NCI-H187 treated with DMSO at 0.1 percent for 48 hours (cell line): ENCODE measurements at places on chromosomes 1 and 21.

DNA sequence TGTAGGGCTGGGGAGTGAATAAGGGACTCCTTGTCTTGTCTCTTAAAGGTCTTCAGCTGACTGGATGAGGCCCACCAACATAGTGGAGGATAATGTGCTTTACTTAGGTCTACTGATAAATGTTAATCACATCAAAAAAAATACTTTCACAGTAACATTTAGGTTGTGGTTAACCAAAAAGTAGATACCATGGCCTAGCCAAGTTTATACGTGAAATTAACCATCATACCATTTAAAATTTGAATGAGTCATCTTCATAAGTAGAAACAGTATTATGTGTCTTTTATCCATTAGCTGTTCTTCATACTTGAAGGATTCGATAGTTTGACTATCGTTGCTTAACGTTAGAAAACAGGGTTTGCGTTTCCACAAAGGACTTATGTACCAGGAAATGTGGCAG lies 80.9 kb downstream of the MTR start:
- no peak for DNase-seq

GRCh38 chr1:38213646-38214434 lies 167.2 kb upstream of the POU3F1 start:
- no peak for DNase-seq

GRCh38 chr1:165875171-165875570 lies 47.8 kb downstream of the UCK2 start:
- no peak for DNase-seq

DNA sequence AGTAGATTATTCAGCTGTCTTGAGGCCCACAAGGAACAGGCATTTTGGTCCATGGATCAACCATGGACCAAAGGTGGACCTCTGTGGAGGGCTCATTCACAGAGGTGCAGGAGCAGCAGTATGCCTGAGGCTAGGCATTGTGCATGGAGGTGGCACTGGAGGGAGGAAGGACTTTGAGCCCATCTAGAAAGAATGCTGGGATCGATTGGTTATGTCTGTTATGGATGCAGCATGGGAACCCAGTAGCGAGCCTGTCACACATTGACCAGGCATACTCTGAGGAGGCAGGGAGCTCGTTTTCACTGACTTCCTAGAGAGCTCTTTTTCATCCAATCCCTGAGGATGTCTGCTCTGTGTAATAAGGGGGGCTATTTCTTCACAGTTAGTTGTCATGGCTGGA lies 75.5 kb downstream of the KCNN3 start:
- no peak for DNase-seq

- no peak for DNase-seq
These were observed 10.9 kb downstream of the LRRC8B start for GRCh38 chr1:89535537-89535936.

DNA sequence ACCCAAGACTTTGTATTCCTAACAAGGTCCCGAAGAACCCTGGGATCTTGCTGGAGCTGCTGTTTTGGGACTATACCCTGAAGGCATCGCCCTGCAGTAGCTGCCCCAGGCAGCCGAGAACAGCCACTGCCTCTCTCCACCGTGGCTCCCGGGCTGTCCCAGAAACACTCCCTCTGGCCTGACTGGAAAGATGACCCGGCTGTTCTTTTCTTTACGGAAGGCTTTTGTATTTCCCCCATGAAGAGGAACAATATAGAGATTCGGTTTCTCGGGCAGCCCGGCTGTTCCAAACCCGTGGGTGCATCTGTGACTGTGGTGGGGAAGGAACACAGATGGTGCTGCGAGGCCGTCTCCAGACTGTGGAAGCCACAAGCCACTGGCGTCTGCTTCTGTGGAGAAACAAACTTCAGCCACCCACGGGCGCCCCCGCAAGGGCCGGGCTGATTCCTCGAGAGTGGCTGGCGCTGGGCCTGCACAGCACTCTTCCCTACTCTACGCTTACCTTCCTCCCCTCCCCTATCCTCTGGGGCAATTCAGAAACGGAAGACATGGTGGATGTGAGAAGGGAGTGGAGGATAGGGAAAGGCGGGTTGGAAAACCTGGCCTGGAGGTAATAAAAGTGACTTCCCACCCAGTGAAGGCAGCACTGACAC lies 33.7 kb upstream of the VASH2 start:
- DNase-seq = no peak

- no peak for DNase-seq
These were observed 22.0 kb downstream of the PIGM start for GRCh38 chr1:160009801-160010200.

DNA sequence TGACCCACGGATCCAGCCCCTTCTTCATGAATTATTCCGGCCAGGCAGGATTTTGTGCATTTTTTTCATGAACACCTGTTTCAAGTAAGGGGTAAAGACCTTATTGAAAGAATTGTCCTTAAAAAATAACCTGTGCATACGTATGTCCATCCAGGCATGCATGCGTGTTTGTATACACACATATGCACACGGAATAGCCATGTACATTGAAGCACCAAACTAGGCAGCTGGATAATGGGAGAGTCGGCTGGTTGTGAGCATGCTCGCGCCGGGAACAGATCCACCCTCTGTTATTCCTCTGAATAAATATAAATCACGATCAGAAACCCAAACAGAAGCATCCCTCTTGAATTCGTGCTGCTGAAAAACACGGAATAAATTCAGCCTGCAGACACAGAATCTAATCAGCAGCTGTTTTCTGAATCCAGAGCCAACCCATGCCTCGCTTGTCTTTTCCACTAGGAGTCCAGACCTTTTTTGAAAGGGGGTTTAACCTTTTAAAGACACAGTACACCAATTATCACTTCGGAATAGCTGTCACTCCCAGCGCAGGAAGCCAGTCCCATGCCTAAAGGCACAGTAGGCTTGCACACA lies at the start of gene HIVEP3:
TSS of gene HIVEP3 (minus strand) at position 473 of the 594 bp plus-strand sequence.
- peak; percentile 7 for DNase-seq

DNA sequence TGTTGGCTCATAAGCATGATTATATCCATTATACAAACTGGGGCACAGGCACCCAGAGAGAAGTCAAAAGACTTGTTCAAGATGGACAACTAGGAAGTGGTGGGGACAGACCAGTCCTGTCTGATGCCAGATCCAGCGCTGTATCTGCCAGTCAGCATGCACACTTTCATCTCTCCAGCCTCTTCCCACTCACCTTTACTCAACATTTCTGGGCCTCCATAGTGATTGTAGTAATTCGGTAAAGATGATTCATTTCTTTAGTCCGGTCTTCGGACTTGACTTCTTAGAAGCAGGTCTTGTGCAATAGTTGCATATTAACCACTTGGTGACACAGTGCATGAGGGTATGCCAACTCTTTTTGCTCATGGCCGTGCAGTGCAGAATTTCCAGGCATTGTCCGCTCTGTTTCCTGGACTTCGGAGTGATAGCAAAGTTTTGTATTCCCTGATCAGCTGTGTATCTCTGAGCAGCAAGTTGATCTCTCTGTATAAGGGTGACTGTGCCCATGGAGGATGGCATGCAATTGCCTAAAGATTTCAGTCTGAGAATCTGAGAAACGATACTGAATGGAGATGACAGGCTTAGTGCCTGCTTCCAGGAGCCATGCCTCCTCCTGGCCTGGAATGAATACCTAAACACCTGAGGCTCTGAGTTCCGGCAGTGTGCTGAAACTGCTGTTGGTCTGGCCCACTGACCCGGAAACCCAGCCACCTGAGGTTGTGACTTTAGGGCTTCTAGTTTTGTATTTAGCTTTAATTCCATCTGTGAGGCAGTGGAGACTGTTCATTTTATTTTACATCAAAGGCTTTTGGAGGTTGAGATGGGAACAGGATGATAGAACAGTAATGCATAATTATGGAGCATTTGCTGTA lies 39.0 kb downstream of the GALNT2 start:
- DNase-seq = no peak

- DNase-seq = no peak
These were observed 40.2 kb downstream of the CTNNBIP1 start for GRCh38 chr1:9869831-9870251.

- no peak for DNase-seq
These were observed at the start of gene TLCD4 for GRCh38 chr1:95117207-95118066. TSS of gene TLCD4 (plus strand) at chr1:95117355. CDS start at chr1:95143902, 26,547 bp downstream.

DNA sequence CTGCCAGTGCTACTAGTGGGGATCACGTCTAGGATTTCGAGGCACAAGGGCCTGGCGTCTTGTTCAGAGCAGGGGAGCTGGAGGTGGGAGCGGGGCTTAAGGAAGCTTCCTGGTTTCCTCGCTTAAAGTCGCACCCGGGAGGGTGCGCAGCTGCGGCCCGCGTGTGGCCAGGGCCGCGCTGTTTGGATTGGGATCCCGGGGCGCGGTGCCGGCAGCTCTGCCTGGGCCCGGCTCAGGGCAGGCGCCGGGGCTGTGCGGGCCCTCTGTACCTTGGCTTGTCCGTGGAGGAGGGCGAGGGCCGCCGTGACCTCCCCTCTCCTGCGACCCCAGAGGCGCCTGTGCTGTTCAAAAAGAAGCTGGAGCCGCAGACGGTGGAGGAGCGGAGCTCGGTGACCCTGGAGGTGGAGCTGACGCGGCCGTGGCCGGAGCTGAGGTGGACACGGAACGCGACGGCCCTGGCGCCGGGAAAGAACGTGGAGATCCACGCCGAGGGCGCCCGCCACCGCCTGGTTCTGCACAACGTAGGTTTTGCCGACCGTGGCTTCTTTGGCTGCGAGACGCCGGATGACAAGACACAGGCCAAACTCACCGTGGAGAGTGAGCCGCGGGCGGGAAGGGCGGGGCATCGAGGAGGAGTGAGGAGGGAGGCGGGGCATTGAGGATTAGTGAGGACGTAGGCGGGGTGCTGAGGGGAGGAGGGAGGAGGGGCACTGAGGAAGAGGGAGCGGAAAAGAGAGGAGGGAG lies 67.8 kb downstream of the OBSCN start:
- DNase-seq = no peak

GRCh38 chr1:157092831-157093230 lies 6.8 kb downstream of the ETV3L start:
- DNase-seq = no peak

DNA sequence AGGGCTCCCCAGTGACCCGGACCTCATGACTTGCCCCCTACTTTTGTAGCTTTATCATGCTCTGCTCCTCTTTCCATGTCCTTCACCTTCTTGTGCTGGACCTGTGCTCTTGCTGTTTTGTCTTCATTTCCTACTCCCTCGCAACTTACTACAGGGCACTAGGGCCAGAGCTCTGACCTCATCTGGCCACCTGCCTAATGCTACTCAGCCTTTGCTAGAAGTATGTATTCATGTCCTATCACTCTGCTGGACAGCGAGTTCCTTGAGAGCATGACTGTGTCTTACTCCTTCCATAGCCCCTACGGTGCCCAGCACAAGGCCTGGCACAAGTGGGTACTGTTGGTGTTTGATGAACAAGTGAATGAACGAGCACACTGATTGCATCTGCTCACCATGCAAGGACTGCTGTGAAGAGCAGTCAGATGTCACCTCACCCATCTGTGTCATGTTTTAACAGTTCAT lies 1.9 kb downstream of the MTFR1L start:
- no peak for DNase-seq

GRCh38 chr1:29889776-29890175 lies 653.5 kb downstream of the PTPRU start:
- DNase-seq = no peak

GRCh38 chr1:89843273-89844130 lies 22.7 kb downstream of the LRRC8D start:
- DNase-seq = no peak

DNA sequence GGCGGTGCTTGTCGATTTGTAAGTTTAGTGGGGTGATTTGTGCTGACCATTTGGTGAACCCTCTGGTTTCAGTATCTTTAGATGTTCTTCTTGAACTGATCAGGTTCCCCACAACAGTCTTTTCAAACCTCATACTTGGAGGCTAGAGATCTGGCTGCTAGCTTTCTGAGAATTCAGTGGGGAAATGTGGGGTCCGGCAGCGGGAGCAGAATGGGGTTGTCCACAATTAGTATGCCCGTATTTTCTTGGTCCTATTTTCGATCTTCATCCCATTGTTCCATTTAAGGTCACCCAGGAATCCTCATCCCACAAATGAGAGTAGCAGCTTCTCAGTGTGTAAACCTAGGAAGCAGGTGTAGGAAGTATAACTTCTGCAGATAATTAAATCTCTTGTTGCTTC lies 10.3 kb upstream of the TPTE start:
- DNase-seq = no peak

DNA sequence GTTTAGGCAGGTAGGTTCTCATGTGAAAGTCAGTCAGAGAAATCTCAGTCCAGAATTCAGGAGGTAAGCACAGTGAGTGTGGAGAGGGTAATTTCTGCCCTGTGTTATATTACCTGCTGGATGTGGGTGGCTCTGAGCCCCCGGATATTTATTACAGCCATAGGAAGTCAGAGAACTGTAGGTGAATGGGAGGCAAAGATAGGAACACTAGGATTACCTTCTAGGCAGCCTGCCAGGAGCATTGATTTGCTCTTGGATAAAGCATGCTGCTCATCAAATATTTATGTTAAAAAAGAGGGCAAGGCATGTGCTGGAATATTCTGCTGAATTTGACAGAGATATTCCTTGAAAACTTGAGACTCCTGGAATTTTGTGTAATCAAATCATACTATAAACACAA lies 8.5 kb downstream of the GNG12 start:
- no peak for DNase-seq

GRCh38 chr1:43554444-43554992 lies 23.8 kb downstream of the PTPRF start:
- no peak for DNase-seq

- no peak for DNase-seq
These were observed 29.6 kb downstream of the KCNN3 start for GRCh38 chr1:154840269-154841176.
